ENCODE measurements at places on chromosomes 7 and 10.

DNA sequence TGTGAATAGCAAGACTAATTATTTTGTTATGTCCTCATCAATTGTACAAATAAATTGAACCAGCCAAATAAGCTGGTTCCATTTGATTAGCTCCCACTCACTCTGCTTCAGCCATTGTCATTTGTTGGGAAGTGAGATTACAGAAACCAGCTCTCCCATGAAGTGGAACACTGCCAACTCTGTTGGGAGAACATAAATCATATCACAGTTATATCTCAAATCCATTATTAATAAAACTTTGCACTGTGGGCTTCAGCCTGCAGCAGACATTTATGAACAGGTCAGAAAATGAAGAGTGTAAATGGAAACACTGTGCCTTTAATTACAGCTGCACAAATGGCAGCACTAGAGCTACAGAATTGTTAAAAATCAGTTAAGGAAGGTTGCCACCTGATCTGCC is 46.7 kb upstream of the TEX47 start:
- no peak for DNase-seq

GRCh38 chr10:79445977-79446757 is 743 bp upstream of the ZCCHC24 start:
- no peak for DNase-seq

GRCh38 chr7:50416527-50417182 is 33.5 kb downstream of the FIGNL1 start:
- DNase-seq, result no peak

DNA sequence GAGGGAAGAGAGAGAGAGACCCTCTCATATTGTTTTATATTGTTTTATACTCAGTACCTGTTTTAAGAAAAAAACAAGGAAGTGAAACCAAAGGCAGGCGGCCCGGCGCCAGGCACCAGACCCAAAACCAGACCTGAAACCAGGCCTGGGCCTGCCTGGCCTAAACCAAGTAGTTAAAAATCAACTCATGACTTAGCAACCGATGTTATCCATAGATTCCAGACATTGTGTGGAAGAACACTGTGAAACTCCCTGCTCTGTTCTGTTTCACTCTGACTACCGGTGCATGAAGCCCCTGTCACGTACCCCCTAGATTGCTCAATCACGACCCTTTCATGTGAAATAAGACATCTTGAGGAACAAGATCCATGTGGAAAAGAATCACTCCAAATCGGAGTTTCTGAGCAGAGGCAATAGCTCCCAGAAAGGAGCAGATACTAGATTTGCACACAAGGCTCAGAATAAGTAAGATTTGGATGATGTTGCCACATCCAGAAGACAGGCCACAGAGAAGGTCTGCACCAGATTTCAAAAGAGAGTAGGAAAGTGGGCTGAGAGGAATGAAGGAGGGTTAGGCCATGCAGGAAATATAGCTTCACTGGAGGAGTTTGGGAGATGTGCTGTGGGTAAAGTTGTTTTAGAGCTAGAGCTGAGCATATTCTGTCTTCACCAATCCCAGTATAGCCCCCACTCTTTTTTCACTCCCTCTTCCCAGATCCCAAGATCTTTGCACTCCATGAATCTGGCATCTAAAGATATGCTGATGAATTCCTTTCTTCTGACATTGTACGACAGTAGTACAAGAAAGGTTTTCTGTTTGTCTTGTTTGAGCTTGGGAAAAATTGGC is 8.8 kb upstream of the ZNF248 start:
- no peak for DNase-seq

DNA sequence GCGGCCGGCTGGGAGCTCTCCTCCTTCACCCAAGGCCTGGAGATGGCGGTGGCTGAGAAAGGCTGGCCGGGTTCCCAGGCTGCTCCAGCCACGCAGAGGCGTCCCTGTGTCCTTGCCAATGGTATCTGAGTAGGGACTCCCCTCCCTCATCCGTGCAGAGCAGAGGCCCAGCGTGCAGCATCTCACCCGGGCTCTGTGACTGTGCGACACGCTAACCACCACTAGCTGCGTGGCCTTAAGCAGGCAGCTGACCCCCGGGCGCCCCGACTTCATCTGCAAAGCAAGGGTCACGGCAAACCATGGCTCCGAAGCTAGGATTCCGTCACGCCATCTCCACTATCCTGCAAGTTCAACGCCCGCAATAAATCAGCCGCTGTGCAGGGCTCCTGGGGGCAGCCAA is 47.2 kb upstream of the TNRC18 start:
- no peak for DNase-seq

DNA sequence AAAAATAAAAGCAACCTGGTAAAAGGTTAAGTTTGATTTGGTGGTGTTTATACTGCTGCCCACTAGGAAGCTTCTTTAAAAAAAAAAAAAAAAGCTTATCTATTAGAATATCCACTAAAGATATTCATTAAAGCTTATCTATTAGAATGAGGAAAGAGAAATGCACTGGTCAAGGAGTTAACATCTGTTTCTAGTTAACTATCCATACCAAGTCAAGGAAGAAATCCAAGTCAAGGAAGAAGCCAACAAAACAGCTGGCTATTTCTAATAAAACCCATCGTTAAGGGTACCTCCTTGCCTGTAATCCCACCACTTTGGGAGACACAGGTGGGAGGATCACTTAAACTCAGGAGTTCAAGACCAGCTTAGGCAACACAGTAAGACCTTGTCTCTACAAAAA is 82.6 kb downstream of the JMJD1C start:
- DNase-seq, result no peak

- no peak for DNase-seq
Observed at GRCh38 chr10:75363431-75363830, 38.1 kb downstream of the ZNF503 start.

DNA sequence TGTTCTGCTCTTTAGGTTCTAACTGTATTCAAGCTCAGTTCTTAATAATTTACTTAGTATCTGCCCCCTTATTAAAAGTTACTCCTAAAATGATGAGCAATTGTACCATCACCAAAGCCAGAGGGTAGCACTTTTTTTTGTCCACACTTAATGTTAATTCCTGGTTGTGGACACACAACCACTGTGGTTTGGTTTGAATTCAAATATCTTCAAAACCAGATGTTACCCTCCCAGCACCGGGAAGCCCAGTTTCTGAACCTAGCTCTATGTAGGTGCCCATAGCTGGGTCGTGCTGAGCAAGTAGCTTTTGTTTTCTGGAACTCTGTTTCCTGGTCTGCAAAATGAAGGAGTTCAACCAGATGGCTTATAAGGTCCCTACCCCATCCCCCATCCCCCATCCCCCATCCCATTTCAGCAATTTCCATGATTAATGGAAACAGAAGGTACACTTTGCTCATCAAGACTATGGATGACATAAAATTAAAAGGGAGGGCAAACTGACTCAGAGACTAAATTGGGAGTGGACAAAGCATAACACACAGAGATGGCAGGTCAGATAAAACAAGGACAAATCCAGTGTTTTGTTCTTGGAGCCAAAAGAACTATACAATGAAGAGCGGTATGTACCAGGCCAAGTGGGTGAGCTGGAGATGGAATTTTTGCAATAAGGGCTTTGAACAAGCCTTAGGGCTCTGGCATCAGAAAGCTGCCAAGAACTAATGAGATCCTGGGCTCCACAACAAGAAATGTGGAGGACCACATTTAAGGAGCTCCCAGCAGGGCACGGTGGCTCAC is 56.7 kb downstream of the DLG5 start:
- no peak for DNase-seq

GRCh38 chr10:132313305-132313704 is 5.6 kb upstream of the STK32C start:
- DNase-seq, result no peak

All from activated CD4-positive, CD25-positive, alpha-beta regulatory T cell (primary cell).